ENCODE measurements at places on chromosomes 16 and 17.

DNA sequence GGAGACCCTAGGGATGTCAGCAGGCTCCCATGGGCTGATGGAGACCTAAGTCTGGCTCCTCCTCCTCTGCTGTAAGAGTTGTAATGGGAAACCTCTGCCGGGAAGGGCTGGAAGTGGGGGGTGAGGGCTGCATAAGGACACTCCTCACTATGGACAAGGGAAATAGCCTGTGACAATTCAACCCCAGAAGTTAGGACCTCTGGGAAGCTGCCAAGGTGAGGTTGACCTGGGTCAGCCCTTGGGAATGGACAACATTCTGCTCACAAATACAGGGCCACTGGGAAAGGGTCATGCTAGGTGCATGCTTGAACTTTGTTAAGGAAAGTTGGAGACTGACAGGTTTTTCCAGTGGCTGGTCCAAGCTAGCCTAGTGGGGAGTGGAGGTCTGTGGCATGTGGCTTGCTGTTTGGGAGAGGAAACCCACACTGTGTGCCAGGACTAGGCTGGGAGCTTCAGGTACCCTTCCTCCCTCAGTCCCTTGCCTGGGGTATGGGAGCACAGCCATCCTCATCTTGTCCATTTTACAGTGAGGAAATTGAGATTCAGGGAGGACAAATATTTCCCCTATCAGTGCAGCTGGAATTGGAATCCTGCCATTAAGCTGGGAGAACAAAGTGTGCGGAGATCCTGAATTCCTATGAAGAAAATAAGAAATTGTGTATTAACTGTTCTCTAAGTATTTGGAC, 190.4 kb downstream of the SALL1 start:
- DNase-seq: no peak

DNA sequence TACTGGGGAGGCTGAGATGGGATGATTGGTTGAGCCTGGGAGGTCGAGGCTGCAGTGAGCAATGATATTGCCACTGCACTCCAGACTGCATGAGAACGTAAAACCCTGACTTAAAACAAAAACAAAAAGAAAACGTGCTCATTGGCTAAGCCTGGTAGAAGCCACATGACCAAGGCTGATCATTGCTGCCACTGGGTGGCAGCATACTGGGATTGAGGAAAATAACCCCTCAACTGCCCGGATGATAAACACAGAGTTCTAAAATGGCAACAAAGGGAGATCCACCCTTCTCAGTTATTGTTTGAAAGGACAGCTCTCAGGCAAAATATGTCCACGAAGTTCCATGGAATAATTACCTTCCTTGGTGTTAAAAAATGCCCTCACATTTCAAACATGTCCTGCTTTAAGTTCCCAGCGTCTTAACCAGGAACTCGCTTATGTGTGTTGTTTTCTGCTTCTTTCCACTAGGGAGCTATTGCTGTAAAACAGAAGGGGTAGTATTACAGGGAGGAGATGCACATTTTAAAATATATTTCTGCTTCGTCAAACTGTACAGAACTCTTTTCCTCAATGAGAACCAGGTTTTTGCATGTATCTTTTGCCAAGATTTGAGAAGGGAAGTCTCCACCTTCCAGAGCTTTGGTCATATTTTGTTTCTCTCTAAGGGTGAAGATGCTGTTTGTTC, 675.3 kb downstream of the MAF start:
- DNase-seq: no peak

DNA sequence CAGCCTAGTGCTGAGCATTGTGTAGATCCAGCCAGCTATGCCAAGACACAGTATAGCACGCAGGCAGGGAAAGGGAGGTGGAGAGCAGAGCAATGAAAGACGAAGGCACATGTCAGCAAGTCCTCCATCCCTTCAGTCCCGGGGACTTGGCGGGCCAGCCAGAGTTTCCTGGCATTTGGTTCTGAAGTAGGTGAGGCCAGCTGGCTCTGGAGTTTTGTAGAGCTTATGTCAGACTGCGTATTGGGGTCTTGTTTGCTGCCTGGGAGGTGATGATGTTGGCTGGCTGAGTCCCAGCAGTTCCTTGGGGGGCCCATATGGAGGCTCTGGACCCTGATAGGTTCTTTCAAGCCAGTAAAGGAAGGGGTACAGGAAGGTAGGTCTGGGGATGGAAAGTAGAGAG, 55.7 kb upstream of the AKTIP start:
- no peak for DNase-seq

DNA sequence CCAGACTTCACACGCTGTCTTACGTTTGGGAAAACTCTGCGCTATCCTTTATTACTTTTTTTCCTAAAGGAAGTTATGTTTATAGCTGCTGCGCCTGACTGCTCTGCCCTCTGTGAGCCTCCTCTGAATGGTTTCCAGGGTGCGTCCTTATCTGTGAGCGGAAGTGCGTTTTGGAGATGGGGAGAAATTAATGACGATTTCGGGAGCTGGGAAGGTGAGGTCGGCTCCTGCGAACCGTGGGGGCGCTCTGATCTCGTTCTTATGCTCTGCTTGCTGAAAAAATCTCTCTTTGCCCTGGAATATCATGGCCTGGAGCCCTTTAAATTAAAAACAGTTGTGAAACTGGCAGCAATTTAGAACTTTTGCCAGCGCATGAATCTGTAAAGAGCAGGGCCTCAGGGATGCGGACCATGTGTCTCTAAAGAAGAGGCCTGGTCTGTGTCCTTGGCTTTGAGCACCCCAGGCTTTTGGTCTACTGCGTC, 135.7 kb upstream of the ZFHX3 start:
- no peak for DNase-seq

GRCh38 chr16:85927371-85927770, 28.4 kb downstream of the IRF8 start:
- no peak for DNase-seq

- no peak for DNase-seq
These were observed 129.8 kb downstream of the C16orf78 start for GRCh38 chr16:49503256-49504022.

DNA sequence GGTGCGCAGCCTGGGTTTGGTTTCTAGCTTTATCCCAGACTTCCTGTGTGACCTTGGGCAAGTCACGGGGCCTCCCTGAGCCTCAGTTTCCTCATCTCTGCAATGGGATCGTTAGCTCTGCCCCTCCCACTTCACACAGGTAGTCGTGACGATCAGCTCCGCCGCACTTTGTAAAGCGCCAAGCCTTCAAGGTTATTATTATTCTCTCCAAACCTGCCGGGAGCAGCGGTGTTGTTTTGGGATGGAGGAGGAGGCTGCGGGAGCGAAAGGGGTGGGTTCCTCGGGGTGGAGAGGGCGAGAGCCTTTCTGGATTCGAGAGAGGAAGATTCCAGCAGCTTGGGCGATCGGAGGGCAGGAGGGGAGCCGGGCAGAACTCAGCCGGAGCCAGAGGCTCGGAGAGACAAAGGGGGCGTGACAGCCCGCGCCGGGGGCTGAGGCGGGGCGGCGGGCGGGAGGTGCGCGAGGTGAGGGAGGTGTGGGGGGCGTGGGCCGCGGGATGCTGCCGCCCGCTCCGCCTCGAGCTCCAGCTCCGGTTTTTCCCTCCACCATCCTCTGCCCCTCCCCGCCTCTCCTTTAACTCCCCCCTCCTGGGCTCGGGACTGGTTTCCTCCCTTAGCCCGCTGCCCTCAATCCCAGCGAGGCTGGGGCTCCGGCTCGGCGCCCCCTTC, at the start of gene EFNB3:
Gene EFNB3, plus strand, starts transcription at position 602 of the 668 bp plus-strand sequence. CDS start 397 bp downstream, outside the sequence.
- no peak for DNase-seq

DNA sequence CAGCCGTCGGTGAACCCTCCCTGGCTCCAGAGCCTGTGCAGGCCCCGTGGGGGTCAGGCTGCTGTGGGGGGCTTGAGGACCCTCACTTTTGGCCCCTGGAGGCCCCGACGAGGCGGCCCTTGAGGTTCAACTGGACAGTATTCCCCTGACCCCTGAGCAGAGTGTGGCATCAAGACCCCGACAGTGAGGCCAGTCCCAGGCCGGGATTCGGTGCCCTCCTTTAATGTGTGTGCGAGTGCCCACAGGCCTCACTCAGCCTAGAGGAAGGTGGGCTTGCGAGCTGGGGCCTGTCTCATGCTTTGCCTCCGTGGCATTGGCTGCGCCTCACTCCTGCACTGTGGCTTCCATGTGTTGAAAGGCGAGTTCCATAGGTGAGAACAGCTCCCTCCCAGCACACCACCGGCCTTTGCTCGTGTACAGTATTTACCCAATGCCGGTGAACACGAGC, 94.5 kb downstream of the METRNL start:
- DNase-seq: no peak

- DNase-seq: no peak
These were observed 108.8 kb downstream of the ELAC2 start for GRCh38 chr17:12909046-12909445.

DNA sequence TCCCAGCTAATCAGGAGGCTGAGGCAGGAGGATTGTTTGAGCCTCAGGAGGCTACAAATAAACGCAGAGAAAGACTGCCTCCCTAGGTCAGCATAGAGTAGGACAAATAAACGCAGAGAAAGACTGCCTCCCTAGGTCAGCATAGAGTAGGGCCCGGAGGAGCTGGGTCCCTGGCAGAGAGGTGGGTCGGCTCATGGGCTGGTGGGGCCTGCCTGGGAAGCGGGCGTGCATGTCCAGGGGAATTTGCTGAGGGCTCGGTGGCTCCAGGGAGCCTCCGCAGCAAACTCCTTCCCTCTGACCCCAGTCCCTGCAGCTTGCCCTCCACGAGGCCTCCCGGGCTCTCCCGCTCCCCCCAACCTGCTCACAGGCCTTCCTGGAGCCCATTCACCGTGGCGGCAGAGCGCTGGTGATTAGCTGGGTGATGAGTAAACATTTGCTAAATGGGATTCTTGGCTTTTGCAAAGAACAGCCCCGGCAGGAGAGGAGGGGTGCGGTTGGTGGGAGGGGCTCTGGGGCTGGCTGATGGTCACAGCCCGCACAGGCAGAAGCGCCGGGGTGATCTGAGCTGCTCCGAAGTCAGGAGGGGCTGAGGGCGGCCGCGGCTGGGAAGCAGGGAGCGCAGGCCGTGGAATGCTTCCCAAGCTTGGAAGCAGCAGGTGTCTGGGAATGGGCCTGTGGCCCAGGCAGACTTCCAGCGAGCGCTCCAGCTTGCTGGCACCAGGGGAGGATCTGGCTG, 93.1 kb downstream of the RTN4RL1 start:
- no peak for DNase-seq

DNA sequence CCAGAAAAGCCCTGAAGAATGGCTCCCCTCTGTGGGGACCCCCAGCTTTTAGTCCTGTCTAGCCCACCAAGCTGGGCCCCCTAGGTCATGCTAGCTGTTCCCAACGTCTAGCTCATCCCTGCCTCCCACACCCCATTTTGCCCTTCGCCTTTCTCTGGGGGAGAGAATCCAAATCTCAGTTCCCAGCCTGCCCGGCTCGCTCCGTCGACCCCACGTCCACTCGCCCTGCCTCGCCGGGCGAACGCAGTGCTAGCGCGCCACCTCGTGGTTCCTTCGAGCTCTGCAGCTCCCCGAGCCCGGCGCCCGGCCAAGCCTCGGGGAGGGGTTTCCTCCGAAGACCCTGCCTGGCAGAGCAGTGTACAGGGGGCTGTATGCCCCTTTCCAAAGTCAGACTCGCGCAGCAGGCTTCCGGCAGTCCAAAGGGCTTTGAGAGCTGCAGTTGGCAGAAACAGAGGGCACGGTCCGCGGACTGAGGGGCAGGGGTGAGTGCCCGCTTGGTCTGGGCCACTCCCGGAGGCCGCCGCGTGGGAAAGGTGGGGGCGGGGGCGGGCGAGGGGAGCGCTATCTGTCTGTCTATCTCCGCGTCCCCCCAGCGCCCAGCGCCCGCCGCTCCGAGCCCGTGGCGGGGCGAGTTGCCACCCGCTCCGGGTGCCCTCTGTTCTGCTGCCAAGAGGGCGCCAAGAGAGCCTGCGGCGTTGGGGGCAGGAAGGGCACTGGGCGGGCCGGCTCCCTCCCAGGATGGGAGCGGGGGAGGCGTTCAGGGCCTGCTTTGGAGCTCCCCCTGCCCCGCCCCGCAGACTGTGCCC, 1.7 kb upstream of the DLX3 start:
- peak; percentile 53 for DNase-seq

DNA sequence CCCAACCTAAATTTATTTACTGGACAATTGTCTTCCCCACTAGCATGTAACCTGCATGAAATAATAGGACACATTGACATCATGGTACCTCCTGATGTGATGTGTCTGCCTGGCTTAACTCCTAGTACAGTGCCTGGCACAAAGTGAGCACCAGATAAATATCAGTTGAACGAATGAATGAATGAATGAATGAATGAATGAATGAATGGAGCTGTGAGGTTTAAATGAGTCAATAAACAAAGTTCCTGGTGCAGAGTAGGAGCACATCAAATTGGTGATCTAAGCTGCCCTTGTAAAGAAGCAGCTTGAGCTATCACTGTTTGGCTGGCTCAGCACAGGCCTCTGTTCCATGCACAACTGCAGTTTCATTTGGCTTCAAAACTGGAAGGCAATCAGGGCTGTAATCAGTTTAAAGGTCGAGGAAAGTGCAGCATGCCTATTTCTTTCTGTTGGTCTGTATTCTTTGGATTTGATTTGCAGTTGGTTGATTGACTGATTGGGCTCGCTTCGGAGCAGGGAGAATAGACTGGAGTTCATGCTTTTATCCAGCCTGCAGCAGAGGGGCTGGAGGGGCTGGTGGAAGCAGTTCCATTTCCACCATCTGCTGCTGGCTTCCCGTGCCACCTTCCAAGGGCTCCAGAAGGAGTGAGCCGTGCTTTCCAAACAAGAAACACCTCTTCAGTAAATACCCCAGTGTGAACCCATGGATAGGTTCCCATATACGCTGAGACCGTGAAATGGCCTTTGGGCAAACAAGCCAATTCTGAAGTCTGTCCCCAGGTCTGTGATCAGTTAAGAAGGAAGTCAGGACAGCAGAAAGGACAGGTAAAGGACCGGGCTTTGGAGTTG, 54.6 kb downstream of the GPRC5B start:
- DNase-seq: no peak

DNA sequence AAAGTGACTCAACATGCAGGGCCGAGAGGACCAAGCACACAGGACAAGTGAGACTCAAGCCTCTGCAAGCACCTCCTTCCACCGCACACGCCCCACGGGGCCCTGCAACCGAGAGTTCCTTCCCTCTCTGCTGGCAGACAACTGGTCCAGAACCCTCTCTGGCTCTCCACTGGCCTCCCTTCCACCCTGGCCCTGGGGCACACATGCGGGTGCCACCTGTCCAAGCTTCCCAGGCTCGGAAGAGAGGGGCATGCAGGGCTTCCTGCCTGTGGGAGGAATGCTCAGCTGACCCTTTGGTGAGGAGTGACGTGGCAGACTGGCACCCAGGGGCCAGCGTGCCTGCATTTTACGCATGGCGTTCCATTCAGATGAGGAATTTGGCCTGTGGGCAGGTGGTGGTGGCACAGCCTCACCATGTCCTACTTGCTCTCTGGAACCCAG, 59.8 kb downstream of the PIPOX start:
- DNase-seq: no peak

DNA sequence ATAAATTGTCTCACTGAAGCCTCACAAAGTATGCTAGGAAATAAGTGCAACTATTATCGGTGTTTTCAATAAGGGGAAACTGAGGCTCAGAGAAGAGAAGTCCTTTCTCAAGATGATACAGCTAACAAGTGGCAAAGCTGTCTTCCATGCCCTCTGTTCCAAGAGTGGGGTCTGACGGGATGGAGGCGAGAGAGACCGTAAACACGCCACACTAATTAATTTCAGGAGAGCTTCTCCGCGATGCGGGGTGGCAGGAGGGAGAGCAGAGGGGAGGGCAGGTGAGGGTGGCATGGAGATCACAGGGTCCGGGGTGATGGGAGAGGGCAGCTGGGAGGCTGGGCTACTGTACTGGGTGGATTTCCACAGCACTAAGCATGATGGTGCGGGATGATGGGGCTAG, 80.3 kb downstream of the MYH11 start:
- DNase-seq: no peak

GRCh38 chr16:89352091-89352681, 134.7 kb downstream of the ZNF778 start:
- no peak for DNase-seq

Measured in T-helper 17 cell (primary cell).